Activated CD4-positive, alpha-beta T cell treated with anti-CD3 and anti-CD28 coated beads for 24 hours (primary cell): ENCODE measurements at places on chromosomes 6 and 20.

- DNase-seq, result no peak
These were observed 54.8 kb upstream of the BMP6 start for GRCh38 chr6:7671076-7671475.

- no peak for DNase-seq
These were observed 10.7 kb upstream of the IPCEF1 start for GRCh38 chr6:154367336-154367735.

DNA sequence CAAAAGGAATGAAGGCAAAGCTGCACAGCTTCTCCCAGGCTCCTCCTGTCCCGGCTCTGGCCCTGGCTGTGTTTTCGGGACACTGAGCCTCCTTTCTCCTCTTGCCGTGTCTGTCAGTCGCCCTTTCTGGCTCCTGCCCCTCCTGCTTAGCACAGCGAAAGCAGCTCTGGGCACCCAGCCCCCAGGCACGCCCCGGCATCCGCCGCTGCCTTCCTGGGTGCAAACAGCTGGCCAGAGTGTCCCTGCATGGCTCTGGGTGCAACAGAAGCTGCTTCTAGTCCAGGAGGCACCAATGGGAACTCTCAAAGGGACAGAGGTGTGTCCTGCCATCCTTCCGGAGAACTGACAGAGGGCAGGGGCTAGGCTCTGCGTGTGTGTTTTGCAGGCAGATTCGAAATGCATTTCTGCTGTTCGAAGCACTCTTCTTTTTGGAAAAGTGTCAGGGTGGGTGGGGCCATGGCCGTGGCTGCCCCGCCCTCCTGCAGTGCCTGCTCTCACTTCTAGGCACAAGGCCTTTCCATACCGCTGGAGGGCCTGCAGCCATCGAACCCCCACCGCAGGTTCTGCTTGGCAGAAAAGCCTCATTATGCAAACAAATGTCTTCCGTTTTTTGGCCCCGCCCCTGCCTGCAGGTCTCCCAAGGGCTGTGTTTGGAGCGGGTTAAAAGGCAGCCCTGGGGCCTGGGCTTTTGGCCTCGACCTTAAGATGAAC is 15.5 kb downstream of the COL9A3 start:
- no peak for DNase-seq

- DNase-seq, result peak; percentile 4
These were observed 108.1 kb downstream of the BCKDHB start for GRCh38 chr6:80214436-80215022.

GRCh38 chr6:31453259-31453658 is 44.7 kb upstream of the MICB start:
- DNase-seq, result no peak

- no peak for DNase-seq
These were observed 83.4 kb downstream of the ZNF217 start for GRCh38 chr20:53510262-53510661.

GRCh38 chr6:161683400-161683799 is 409.5 kb upstream of the AGPAT4 start:
- DNase-seq, result no peak

- DNase-seq, result no peak
These were observed 547.5 kb upstream of the ADGRB3 start for GRCh38 chr6:68087399-68088133.

DNA sequence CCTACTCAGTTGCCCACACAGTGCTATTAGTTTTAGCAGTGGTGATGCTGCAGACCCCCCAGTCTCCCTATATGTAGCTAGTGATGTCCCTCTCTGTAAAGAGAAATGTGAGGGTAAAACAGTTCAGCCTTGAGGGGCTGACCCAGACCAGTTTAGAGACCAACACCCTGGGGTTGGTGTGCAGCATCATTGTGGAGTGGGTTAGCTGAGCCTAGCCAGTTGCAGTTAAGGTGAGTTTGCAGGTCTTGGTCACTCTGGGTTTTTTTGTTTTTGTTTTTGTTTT is 401 bp upstream of the B3GALT4 start:
- no peak for DNase-seq

DNA sequence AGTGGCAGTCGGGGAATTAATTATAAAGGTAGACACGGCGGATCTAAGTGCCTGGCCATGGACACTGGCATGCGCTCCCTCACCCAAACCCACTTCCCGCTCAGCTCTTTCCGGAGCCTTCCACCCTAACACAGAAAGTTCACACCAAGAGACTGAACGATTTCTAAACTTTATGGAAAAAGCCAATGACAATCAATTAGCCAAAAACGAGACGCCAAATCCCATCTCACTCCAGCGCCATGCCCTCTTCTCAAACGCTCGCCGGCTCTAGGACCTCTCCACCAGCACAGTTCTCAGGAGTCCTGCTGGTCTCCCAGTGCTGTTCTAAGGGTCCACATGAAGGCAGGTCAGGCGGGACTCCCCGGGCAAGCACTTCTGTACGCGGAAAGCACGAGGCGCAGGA is 641 bp downstream of the SF3B5 start:
- DNase-seq, result no peak

DNA sequence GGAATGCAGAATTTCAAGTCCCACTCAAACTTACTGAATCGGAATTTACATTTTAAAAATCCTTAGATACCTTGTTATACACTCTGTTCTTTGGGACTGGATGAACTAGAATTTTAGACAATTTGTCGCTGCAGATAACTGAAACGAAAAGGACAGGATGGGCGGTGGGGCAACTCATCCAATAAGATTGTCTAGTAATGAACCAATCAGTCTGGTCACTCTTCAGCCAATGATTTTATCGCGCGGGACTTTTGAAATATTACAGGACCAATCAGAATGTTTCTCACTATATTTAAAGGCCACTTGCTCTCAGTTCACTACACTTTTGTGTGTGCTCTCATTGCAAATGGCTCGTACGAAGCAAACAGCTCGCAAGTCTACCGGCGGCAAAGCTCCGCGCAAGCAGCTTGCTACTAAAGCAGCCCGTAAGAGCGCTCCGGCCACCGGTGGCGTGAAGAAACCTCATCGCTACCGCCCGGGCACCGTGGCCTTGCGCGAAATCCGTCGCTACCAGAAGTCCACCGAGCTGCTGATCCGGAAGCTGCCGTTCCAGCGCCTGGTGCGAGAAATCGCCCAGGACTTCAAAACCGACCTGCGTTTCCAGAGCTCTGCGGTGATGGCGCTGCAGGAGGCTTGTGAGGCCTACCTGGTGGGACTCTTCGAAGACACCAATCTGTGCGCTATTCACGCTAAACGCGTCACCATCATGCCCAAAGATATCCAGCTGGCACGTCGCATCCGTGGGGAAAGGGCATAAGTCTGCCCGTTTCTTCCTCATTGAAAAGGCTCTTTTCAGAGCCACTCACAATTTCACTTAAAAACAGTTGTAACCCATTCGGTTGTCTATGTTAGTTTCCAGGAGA is 41.9 kb upstream of the HFE start:
- no peak for DNase-seq

DNA sequence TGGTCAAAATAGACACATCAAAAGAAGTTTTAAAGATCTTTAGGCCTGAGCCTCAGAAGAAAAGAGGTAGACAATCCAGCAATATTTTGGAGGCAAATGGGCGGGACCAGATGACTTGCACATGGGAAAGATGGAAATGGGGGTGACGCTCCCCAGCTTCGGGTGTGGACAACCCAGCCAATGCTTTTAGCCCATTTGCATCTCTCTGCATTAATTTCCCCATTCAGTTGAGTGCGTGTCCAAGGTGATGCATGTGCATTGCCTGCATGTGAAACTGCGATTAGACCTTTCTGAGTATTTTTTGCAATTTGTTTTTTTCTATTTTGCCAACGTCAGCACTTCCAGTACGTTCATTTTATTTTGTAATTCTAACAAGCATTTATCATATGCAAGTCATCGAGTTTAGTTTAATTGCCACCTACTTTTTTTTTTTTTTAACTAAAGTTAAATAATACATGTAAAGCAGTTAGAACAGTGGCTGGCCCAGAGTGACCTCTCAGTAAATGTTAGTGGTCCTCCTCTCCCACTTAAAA is 24.2 kb downstream of the PDRG1 start:
- DNase-seq, result no peak

DNA sequence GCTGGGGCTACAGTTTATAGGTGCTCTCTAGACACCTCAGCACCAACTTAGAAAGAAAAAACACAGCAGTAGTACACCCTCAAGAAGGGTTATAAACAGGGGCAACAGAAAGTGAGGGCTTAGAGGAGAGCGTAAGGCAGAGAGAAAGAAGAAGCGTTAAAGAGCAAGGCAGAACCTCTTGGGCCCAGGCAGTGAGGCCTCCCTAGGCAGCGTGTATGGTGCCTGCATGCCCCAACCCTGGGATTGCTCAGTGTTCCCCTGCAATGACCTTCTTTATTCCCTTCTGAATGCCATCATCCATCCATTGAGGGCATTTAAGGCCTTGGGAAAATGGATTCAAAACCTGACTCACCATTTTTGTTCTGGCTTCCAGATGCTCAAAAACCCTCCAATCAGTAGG is 130.0 kb upstream of the ARG1 start:
- DNase-seq, result no peak

DNA sequence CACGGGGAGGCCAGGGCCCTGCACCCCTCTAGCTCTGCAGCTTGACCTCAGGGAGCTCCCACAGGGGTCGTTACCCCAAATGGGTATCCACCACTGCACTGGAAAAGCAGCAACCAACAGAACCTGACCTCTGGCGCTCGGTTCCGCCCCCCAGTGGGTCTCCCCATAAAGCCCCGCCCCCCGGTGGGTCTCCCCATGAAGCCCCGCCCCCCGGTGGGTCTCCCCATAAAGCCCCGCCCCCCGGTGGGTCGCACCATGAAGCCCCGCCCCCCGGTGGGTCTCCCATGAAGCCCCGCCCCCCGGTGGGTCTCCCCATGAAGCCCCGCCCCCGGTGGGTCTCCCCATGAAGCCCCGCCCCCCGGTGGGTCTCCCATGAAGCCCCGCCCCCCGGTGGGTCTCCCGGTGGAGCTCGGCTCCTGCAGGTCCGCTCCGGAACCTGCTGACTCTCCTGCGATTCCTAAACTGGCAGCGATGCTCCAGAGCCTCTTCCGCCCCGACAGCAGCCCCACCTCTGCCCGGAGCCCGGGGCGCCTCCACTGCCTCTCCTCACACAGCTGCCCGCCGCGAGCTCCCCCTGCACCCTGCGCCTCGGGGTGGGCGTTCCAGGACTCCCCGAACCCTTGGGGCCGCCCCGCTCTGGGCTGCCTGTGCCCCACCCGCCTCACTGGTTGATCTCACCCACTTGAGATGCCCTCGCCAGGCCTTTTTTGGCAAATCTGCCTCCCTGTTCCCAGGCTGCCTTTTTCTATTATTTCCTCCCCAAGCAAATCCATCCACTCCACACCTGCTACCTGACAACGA is 12.1 kb downstream of the SLC2A4RG start:
- DNase-seq, result no peak

DNA sequence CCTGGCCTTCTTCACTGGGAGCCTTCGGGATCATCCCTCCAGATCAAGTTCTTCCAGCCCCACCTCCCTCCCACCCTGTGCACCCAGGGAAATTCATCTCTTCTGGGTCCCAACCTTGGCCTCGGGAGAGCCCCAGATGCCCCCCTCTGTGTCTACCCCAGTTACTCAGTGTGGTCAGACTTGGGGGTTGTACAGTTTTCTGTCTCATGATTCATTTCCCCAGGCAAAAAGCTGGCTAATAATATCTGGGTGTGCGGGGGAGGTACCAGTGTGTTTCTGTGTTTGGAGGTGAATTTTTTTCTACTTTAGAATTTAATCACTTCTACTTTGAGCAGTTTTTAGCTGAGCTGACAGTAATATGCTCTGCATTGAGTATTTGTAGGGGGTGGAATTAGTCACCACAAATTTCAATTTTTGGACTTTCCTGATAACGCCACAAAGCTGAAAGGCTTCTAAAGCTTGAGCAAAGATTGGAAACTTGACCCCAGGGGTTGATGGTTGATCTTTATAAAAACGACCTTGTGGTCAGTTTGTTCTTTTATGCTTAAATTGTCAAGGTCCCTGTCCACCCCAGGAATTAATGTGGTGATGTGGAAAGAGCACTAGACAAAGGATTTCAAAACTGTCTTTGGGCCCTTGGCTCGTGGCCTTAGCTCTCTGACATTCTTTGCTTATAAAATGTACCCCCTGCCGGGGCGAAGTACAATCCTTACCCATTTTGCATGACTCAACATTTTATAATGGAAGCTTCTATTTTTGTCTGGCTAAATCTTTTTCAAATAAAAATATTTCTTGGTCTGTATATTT is 284.7 kb upstream of the TAB2 start:
- peak; percentile 58 for DNase-seq

DNA sequence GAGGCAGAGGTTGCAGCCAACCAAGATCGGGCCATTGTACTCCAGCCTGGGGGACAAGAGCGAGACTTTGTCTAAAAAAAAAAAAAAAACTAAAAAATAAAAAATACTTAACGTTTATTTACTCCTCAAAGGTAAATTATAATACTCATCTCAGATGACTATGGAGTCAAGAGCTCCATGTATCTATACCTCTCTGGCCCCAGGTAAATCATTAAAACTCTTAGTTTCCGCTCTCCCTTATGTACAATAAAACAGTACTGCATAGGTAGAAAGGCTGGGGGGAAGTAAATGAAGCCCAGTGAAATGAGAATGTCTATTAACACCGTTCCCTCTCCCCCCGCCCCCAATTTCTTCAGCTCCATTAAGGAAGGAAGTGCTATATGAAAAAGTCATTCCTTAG is 1.2 kb downstream of the SRSF12 start:
- no peak for DNase-seq

GRCh38 chr6:39844866-39845265 is 52.7 kb downstream of the DAAM2 start:
- DNase-seq, result no peak

DNA sequence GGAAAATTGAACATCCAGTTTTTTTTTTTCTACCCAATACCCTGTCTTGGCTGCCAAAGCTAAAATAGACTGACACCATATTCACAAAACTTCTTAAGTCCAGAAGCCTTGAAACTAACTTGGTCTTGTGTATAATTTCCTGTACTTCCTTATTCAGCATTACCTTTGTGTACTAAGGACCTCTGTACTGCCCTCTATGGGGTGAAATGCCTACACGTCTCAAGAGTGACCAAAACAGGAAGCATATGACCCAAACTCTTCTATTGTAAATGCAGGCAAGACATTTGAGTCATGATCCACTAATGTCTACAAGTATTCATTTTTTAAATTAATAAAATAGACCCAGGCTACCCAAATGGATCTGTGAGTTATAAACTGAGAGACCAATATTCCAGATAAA is 50.4 kb downstream of the HMGCLL1 start:
- DNase-seq, result no peak
